ENCODE measurements at places on chromosomes 11 and 22.

- no peak for DNase-seq
Observed at GRCh38 chr11:44043157-44043556, 4.6 kb upstream of the ACCSL start.

- DNase-seq: no peak
Observed at GRCh38 chr11:126197277-126197939, 14.0 kb downstream of the RPUSD4 start.

DNA sequence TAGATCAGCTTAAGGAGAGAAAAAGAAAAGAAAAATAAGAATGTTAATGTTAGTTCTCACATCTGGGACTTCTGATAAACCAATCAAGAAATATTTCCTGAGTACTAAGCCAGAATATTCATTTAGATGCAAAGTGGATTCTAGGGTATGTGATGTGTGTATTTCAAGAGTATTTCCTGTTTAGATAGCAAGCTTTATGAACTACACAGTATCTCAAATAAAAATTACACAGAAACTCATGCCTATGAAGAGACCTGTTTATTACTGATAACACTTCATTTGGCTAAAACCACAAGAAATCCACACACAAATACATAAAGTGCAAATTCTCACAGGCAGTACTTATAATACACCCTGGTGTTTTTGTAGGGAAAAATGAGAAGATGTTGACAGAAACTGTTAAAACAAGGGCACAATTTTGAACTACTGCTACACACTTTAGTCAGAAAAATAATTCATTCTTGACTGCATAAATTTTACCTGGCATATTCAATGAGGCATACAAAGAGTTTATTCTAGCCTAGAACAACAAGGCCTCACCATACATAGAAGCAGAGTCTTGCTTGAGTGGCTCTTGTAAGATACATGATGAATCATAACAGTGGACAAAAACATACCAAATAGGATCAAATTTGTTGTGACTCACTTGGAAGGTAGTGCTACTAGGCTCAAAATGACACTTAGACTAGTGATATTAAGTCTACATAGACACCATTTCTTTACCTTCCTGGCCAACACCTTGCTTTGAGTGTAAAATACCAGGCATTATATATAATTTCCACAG lies 18.8 kb upstream of the P4HA3 start:
- DNase-seq: no peak

GRCh38 chr11:131234221-131234620 lies 136.2 kb upstream of the NTM start:
- no peak for DNase-seq

All from GM13977 (cell line).